GM12892 (cell line): ENCODE measurements at places on chromosomes 3 and 15.
A peak's percentile ranks its signal among the peaks of the same experiment; 100 is the strongest.

DNA sequence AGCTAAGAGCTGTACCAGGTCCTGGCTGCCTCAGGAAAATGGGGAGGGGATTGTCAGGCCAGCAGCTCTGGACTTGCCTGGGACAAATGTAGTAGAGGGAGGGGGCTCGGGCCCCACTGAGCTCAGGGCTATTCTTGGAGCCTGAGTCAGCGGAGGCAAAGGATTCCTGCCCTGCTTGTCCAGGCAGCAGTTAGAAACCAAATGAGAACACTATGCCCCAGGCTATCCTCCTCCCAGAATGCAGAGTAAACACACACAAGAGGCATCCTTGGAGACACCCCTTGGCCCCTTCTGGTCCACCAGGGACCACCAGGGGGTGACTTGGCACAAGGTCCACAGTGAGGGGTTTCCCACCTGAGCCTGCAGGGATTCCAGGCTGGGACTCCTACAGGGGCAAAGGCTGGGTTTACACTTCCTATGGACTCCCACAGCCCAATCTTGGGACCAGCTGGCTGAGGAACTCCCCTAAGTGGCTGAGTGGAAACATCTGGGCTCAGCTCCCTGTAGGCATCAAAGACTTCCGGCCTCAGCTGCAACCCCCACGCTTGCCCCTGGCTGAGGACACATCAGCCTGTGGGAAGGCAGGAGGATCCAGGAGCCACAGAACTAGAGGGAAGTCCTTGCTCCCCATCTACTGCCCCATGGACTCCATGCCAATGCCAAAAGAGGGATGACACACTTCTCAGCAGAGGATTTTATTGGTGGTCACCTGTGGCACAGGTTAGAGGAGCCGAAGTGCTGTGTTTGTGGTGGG lies 3.4 kb upstream of the COL7A1 start:
- DNase-seq, result no peak

- no peak for DNase-seq
Observed at GRCh38 chr3:190239325-190239724, 82.9 kb downstream of the CLDN1 start.

GRCh38 chr3:161386991-161387770 lies 15.9 kb upstream of the SPTSSB start:
- no peak for DNase-seq

DNA sequence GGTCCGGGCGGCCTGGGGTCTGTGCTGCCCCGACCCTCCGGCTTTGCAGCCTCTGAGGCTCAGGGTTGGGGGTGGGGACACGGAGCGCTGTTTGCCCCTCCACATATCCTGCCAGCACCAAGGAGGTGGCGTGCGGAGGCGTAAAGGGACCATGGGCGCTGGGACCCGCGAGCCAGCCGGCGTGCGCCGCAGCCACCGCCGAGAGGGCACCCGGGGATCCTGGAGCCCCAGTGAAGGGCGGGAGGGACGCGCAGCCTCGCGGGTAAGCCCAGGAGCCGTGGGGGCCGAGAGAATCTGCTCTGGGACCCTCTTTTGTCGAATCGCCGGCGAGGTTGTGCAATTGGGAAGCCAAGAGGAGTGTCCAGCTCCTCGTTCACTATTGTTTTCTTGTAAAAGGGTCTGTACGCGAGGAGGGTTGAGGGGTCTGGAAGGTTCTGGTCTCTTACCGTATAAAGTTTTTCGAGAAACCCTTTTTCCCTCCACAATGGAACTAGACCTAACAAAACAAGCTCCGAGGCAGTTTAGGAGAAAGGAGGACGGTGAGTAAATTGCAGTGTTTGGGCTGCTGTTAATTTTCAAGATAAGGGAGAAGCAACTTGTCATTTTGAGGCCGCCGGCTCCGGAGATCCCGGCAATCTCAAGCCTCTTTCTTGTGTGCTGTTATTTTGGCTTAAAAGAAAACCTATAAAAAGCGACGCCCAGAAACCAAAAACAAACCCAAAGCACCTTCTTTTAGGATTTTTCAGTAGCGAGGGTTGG lies 29.9 kb upstream of the ST3GAL6 start:
- DNase-seq, result peak; percentile 37

DNA sequence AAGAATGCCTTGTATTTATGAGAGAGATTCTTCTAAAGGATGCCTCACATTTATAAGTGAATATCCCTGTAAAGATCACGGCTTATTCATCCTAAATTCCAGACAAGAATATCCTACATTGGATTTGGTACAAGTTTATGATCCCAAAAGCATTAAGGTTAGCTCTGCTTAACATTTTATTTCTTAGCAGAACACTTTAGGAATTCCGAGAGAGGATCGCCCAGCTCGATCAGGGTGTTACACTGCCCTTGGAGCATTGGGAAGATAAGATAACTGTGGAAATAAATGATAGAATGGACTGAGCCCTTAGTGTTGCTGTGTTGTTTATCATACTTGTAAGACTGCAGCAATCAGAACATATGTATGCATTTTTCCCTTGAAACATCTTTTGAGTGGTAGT lies 223.0 kb upstream of the CDIN1 start:
- DNase-seq, result no peak

DNA sequence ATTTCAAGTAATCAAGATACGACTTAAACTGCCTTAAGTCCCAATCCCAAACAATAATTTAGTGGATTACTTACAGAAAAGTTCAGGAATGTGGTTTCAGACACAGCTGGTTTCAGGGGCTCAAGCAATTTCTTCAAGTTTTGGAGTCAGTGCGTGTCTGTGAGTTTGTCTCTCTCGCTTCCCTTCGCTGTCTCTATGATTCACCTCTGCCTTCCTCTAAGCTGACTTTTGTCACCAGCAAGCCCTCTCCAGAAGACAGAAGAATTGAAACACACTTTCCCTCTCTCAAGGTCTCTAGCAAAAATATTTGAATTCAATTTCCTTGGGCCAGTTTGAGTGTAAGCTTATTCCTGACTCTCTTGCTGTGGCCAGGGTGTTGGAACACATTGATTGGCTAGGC lies 392.4 kb downstream of the EDEM1 start:
- DNase-seq, result no peak

DNA sequence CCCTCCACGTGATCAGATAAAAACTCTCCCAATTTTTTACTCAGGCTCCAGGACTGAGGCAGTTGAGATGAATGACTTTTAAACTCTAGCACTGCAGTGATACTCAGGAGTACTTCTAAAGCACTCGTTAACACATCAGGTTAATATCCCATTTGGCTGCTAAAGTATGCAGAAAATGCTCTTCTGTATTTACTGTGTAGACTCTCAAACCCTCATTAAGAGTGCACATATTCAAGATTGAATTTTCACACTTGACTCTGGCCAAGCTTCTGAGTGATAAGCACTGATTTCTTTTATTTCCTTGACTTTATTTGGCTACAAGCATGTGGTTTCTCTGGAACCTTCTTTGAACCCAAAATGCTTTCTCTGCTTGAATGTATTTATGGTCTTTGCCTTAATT lies 392.3 kb upstream of the NECTIN3 start:
- no peak for DNase-seq

- DNase-seq, result no peak
Observed at GRCh38 chr15:65395567-65396202, 17.9 kb upstream of the IGDCC3 start.

- no peak for DNase-seq
Observed at GRCh38 chr3:130865489-130865888, 28.4 kb upstream of the ATP2C1 start.

- no peak for DNase-seq
Observed at GRCh38 chr3:111321786-111322185, 220.2 kb upstream of the CD96 start.

DNA sequence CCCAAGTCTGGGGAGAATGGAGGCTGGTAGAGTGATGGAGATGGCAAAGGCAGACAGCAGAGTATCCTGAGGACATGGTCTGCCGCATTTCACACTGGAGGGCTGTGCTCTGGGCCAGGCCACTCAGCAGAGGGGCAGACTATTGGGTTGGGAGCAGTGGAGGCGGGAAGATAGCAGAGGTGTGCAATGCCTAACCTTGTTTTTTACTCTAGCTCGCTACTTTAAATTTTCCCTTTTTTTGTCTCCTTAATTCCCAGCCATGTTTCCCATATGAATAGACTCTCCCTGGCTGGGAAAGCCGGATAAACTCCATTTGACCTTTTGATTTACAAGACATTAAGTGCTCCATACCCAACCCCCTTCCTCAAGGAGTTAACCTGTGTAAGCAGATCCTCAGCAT lies 33.5 kb upstream of the ST6GAL1 start:
- DNase-seq, result no peak

DNA sequence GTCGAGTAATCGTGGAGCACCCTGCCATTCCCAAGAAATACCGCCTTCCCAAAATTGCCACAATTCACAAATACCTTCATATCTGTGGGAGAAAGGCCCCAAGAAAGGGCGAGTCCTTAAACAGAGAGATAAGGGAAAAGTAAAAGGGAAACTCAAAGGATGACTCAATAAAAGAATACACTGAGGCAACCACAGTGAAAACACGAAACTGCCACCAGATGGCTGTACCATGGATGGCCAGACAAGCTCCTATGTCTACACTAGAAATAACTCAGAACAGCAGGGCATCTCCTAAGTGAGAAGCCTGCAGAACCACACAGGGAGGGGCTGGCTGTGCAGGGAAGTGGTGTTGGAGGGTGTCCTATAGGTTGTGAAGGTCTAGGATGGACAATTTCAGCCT lies 25.0 kb downstream of the SRGAP3 start:
- peak; percentile 44 for DNase-seq

- DNase-seq, result no peak
Observed at GRCh38 chr3:27166888-27167287, 202.3 kb downstream of the NEK10 start.
